ENCODE measurements at places on chromosomes 4 and X.

DNA sequence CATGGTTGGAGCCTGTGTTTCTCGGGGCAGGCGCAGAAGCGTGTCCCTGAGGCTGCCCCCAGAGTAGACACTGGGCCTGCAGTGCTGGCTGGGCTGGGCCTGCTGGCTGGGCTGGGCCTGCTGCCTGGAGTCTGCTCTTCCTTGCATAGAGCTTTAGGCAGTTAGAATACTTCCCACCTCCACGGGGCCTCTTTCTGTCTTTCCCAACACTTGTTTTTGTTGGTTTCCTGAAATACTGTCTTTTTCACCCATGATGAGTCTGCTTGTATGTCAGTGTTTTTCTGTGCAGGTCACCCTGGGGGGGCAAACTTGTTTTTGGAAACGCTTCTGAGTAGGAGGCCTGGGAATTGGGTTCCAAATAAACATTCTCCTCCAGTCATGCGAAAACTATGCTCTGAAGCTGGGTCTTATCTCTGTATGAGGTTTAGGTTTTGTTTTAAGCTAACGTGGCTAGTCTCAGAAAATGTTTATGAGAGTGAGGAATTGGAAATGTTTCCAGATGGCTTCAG is 32.2 kb downstream of the TRMT44 start:
- peak; percentile 91 for DNase-seq

- no peak for DNase-seq
Observed at GRCh38 chr4:36919721-36920120, 324.8 kb upstream of the NWD2 start.

- no peak for DNase-seq
Observed at GRCh38 chr4:55031158-55031557, 94.2 kb downstream of the KDR start.

DNA sequence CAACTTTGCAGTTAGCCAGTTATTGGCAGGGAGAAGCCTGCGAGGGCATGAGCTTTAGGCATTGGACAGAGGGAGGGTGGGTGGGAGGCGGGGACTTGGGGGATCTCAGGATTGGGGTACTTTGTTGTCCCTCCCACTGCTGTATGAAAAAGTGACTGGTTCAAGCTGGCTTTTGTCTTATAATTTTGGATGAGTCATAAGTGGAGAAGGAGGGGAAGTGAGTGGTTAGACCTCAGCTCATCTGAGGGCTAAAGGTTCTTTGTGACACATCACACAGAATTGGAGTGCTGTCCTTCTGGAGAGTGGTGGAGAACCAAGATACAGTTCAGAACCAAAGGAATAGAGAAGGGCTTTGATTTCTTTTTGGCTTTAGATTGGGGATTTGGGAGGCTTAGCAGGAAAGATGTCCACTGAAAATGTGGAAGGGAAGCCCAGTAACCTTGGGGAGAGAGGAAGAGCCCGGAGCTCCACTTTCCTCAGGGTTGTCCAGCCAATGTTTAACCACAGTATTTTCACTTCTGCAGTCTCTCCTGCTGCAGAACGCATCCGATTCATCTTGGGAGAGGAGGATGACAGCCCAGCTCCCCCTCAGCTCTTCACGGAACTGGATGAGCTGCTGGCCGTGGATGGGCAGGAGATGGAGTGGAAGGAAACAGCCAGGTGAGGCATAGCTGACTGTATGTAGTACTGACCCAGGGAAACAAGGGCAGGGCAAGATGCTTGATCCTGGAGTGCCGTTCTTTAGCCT is at the start of gene SLC4A4:
Gene SLC4A4 (plus strand): TSS at position 175 of the 748 bp plus-strand sequence.
- DNase-seq = peak; percentile 84

DNA sequence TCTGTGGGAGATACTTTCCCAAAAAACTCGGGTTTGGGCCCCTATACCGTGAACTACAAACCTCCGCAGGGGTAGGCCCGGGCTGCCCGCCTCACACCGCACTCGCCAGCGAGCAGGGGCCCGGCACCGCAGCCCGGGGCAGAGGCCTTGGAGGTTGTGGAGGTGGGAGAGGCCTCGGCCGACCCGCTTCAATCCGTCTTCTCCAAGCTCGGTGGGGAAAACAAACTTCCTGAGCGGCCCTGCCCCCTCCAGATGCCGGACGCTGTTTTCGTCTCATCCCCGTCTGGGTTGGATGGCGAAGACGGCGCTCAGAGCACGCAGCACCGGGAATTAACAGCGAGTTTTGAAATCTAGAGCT is 442 bp upstream of the MCUB start:
- DNase-seq = no peak

DNA sequence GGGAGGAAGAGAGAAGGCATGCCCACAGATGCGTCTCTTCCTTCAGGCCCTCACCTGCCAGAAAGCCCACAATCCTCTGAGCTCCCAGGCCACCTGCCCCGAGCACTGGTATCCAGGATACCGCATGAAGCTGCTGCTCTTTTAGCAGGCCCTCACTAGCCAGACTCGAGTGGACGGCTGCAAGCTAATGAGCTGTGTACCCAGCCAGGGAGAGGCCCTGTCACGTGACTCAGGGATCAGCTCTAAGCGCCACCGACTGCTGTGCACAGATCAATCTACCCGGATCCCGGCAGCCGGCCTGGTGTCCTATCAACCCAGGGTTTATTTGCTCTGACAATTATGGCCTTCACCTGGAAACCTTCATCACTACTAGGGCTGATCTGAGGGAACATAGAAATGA is 39.0 kb downstream of the BCOR start:
- DNase-seq = no peak

DNA sequence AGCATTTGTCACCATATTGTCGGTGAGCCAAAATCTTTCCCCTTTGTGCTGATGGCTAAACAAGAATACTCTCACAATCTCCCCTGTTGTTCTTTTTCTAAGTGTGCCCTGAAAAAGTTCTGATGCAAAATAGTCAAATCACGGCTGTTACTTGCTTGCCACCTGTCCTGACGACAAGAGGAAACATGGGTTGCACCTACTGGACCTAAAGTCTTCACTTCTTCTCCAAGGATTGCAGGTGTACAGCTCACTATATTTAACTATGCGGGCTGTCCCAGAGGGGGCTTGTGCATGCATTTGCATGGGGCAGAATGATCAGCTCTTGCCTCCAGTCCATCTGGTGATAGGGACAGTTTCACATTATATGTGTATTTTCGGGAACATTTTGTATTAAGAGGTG is 21.6 kb downstream of the AFF2 start:
- no peak for DNase-seq

GRCh38 chr4:87209696-87210095 is 10.7 kb downstream of the KLHL8 start:
- DNase-seq = no peak

DNA sequence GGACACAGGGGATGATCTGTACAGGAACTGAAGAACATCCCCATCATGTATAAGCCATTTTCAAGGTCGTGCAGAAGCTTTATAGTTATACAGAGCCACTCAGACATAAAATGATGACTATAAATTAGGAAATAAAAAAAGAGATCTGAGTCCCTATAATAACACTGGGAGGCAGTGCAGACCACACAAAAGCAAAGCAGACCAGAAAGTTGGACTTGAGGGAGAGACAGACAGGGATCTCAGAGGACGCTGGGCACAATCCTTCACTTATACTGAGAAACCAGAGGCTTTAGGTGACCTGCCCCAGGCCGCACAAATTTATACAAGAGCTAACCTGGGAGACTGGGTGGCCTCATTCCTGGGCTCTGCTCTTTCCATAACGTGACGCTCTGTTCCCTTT is 70.5 kb downstream of the HADH start:
- DNase-seq = peak; percentile 53

DNA sequence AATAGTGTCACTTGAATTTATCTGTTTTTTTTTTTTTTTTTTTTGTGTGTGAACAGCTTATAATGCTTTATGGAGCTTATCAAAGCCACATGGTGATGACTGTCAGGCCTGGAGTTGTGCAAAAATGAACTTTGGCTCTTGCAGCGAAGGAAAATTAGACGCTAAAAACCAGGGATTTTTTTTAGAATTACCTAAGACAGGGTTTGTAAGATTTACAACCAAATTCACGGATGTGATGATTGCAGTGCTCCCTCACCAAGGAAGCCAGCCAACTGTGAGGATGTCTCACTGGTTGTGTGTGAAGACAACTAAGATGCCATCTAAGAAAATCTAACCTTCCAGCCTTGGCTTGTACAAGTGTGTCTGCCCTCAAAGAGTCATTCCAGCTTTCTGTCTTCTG is 127.1 kb upstream of the SLC4A4 start:
- DNase-seq = peak; percentile 85

- DNase-seq = no peak
Observed at GRCh38 chr4:126354784-126355183, 1040.0 kb downstream of the FAT4 start.

- DNase-seq = no peak
Observed at GRCh38 chrX:63613531-63614028, 171.4 kb downstream of the ARHGEF9 start.

DNA sequence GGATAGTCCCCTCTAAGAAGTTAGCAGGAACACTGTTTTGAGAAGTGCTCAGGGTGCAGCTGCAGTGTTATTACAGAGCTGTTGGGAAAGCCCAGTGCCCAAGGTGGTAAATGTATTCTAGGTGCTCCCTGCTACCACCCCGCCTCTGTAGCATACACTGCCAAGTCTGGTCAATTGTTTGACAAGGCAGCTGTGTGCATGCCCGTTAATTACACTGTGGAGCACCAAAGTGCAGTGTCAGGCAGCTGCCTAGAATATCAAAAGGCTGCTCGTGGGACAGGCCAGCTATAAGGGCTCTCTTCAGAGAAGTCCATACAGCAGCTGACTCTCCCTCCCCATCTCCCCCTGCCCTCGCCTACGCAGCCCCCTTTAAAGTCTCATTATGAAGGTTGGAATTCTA is 99.9 kb upstream of the KLHL13 start:
- no peak for DNase-seq

GRCh38 chr4:105472871-105473323 is 965 bp downstream of the PPA2 start:
- DNase-seq = no peak

DNA sequence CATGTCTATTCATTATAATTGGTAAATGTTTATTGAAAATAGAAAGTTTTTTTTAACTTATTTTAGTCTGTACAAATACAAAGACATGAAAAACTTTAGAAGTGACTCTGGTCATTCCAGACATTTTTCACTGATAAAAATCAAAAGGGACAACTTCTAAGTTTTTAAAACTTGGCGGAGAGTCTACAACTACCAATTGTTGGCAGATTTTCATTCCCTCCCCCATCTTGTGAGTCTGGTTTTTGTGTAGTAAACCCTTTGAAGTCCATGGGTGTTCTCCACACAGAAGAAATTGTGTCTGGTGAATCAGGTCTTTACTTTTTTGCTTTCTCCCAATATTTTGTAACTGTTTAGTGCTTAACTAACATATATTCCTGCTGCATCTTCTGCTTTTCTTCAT is 336.5 kb downstream of the PDGFC start:
- DNase-seq = peak; percentile 49

DNA sequence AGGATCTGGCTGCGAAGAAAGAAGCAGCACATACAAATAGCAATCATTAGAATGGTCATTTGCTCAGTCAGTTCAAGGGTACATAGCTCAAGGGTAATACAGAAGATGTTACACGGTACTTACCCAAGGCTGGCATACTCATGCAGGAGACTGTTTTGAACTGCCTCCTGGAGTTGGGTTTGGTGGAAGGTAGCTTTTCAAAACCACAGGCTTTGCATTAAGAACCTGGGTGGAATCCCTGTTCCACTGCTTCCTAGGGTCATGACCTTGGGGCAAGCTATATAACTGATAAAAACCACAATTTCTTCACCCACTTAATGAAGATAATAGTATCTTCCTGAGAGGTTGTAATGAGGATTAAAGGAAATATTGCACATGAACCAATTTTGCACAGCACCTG is 36.5 kb downstream of the TBC1D9 start:
- DNase-seq = no peak

GRCh38 chr4:177376024-177376423 is 66.2 kb downstream of the AGA start:
- DNase-seq = no peak

- DNase-seq = no peak
Observed at GRCh38 chr4:163810755-163811154, 316.3 kb downstream of the TMA16 start.

- no peak for DNase-seq
Observed at GRCh38 chr4:172232966-172233365, 419.8 kb downstream of the GALNTL6 start.

- no peak for DNase-seq
Observed at GRCh38 chr4:57219431-57219830, 109.2 kb upstream of the IGFBP7 start.

GRCh38 chr4:39542611-39543012 is 15.4 kb upstream of the UGDH start:
- DNase-seq = no peak

DNA sequence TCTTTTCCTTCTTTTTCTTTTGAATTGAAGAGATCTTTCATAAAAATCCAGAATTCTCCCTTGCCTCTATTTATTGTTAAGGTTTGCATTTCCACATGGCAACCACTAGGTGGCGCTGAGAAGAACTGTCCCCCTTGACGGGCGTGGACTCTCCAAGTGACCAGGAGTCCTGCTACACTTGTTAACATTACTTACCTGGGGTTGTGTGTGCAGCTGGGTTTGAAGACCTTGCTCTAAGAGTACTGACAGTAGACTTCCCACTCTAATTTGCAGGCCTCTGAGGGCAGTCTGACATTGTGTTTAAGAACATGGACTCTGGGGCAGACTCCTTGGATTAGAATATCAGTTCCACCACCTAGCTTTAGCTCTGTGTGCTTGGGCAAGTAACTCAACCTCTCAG is 52.8 kb downstream of the GPRIN3 start:
- DNase-seq = peak; percentile 14

- DNase-seq = no peak
Observed at GRCh38 chr4:151206241-151207005, 70.5 kb upstream of the PRSS48 start.

- peak; percentile 22 for DNase-seq
Observed at GRCh38 chrX:134423606-134424005, 36.4 kb upstream of the HPRT1 start.

GRCh38 chrX:110847334-110847733 is 51.7 kb upstream of the CHRDL1 start:
- DNase-seq = peak; percentile 57

DNA sequence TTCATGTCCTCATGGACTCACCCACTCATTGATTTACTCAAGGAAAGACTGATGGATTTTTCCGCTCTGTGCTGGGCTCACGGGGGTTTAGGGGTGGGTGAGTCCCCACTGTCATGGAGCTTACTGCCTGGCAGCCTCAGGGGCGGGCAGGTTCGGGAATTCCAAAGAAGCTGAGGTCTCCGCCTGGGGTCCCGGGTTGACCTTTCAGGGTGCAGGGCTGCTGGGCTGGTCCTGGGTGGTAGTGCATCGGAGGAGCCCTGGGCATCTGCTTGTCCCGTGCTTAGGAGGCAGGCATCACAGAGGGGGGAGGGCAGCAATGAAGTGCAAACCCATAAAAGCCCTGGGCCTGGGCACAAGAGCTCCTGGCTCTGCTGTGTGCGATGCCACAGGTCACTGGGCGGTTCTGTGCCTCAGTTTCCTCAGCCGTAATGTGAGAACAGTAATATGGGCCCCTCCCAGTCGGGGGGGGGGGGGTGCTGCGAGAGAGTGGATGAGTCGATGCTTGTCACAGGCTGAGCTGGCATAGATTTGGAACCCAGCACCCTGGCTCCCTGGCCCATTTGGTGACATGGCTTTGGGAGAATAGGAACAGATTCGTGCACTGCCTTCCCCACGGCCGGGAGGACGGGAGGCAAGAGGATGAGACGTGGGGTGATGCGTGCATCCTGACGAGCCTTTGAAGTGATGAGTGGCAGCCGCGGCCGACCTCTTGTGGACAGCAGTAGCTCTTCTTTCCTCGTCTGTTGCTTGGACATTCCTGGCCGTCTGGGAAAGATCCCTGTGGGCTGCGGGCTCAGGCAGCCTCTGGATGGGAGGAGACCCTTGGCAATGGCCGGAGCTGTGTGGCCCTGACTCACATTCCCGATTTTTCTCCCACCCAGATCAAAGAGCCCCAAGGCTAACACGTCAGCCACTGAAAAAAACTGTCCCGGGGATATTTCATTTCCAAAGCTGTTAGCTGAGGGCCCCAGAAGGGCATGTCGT is 42.0 kb downstream of the PSAPL1 start:
- DNase-seq = peak; percentile 60

All from fibroblast of skin of right biceps (primary cell).